Cardiac septum (tissue), 1 donor: ENCODE measurements at places on chromosomes 1 and 21. TPM values are rescaled to one million over a fixed set of nuclear protein-coding genes. Genes with fewer than 3 reads are reported as not detected.
A peak's percentile ranks its signal among the peaks of the same experiment; 100 is the strongest.

- no peak for DNase-seq
Measured at GRCh38 chr1:244971552-244972216, 107.3 kb upstream of the HNRNPU start.

DNA sequence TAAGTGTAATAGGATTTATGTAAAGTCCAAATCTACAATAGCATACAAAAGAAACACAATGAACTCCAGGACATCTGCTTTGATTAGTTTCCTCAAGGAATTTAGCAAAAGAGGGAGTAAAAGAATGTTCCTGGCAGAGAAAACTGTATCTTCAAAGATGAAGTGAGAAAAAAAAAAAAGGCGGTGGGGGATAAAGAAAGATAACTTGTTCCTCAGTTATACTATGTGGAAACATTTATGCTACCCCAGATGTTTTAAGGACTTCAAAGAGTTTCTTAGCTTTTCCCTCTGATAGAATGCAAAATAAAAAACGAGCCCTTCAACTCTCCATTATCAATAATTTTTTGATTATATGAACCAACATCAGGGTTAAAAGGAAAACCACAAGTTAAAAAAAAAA, 908.9 kb upstream of the ADGRL2 start:
- no peak for DNase-seq

Gene LRRC38
- total RNA-seq = 0.73 TPM

GRCh38 chr1:27436204-27437159, 44.1 kb downstream of the GPR3 start:
- DNase-seq = no peak

Gene STK40
- 75.5 TPM for total RNA-seq

- DNase-seq = no peak
Measured at GRCh38 chr1:34131396-34132160, 33.5 kb downstream of the CSMD2 start.

GRCh38 chr1:214861615-214862014, 220.9 kb upstream of the KCNK2 start:
- DNase-seq = no peak

Gene OR2L3
- total RNA-seq = not detected

DNA sequence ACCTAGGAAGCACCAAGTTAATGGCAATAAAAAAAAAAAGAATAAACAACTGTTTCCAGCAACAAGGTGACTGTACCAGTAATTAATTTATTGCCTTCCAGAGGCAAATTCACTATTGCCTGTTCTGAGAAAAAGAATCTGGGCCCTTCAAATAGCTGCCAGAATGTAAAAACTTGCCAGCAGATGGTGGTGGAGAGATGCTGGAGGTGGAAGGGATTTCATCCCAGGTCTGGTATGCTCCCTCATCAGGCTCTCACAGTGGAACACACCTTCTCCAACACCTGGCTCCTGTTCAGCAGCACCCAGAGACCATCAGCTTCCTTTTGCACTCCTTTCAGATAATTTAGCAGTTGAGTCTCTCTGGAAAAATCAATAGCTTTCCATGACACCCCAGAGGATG, 792.9 kb upstream of the ADAMTS5 start:
- DNase-seq = no peak

DNA sequence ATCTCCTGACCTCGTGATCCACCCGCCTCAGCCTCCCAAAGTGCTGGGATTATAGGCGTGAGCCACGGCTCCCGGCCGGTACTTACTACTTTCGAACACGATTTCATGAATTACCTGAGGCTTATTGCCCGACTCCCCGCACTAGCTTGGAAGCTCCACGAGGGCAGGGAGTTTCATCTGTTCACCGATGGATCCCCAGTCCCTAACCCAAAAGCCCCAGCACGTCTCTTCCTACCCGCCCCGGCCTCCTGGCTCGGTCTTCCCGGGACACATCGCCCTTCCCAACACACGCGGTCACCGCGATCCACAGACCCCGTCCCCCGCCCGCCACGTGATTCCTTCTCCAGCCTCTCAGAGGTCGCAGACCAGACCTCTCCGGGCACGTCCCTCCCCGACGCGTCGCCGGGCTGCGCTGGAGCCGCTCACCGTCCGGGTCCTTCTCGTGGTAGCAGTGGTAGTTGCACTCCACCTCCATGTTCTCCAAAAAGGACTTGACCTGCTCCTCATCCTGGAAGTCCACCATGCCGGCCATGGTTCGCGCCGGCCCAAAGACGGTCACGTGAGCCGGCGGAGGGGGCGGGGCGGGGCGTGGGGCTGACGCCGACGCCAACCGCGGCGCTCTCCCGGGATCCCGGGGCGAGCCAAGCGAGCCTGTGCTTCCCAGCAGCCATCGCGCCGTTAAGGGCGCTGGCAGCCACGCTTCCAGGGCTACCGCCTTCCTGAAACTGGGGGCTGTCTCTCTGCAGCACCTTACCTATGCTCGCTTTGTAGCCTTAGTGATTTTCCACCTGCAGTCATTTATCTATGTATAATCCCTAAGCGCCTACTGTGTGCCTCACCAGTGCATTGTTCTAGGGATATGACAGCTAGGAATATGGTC, at the start of gene COA7:
Gene COA7 (minus strand): TSS at position 553 of the 880 bp plus-strand sequence. CDS start 21 bp downstream, at position 532.
- DNase-seq = peak; percentile 94

DNA sequence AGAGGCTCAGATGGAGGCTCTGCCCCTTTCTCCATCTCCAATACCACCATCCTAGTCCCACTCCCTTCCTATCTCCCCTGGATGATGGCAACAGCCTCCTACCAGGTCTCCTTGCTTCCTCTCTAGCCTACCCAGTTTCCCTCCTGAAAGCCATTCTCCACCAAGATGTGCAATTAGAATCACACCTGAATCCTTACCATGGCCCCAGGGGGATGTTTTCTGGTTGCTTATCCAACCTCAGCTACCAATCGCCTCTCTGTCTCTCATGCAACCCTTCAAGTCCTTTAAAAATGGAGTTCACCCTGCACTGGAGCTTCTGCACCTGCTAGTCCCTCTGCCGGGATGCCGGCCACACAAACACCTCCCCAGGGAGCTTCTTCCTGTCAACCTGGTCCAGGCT, 2.9 kb downstream of the RCAN1 start:
- DNase-seq = no peak

Gene LCE2B
- not detected for total RNA-seq

DNA sequence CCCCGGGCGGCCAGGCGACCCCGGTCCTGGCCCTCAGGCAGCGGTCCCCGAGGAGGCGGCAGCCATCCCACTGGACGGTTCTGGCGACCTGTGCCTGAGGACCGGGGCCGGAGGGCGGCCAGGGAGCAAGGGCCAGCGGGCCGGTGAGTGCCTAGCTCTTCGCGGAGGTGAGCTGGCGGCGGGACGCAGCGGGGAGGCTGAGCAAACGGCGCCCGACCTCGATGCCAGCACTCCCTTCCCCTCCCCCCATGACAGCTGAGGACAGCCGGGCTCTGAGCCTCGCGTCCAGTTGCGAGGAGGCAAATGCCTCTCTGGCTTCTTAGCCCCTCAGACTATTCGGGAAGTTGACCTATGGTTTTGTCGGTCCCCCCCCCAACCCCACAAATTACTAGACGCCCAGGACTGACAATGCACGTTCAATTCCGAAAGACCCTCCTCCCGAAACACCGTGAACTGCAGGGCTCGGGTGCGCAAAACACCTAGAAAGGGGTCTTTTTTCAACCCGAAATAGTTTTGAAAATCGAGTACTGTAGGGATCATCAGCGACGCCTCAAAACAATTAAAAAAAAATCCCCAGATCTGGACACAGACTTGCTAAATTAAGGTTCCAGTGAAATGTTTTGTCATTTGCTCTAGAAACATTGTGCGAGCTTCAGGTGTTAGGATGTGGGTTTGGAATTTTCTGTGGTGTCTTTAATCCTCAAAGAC, 8.3 kb downstream of the CDKN2C start:
- DNase-seq = peak; percentile 87

Gene RC3H1
- 24.7 TPM for total RNA-seq

DNA sequence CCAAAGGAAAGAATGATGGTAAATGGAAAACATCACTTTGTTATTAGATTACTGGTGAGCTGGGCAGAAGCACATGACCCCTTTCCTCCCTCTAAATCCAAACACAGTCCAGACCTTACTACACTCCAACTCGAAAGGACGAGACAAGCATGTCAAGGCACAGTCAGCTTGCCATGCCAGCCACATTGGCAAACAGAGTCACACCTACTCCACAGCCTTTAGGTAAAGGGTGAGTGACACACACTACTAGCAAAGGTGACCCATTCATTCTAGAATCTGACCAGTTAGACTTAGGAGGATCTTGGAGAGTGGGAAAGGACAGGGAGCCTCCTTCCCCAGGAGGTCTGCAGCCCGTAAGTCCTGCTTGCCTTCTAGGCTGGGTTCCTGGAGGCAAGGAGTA, 3.0 kb downstream of the SLC44A3 start:
- DNase-seq = no peak

GRCh38 chr1:234322979-234323378, 50.3 kb upstream of the COA6 start:
- peak; percentile 77 for DNase-seq

GRCh38 chr21:16421007-16421406, 691.2 kb downstream of the USP25 start:
- DNase-seq = no peak

GRCh38 chr1:86015375-86015774, 141.2 kb downstream of the COL24A1 start:
- DNase-seq = no peak

Gene ENO1
- 166 TPM for total RNA-seq

GRCh38 chr1:16617778-16618580, 4.6 kb upstream of the NBPF1 start:
- no peak for DNase-seq

DNA sequence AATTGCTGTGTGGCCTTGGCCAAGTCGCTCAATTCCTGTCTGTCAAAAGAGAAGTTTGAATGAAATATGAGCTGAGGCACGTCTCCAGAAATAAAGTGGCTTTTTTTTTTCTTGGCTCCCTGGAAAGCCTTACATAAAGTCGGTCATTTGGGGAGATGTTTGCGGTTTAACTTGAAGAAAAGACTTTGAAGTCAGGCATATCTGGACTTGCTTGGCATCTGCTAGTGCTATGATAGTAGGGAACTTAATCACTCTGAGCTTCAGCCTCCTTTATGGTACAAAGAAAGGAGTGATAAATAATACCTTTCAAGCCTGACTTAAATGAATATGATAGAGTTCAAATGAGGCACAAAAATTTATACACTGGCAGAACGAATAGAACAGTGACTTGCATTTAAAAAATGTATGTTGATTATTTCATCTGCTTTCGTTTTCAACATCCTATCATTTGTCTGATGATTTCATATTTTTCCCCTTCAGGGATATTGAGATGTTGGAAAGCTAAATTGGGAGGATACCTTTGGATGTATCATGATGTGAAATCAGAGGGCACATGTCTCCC, 60.2 kb downstream of the FASLG start:
- DNase-seq = no peak

Gene PLEKHA6
- total RNA-seq = 27.9 TPM

GRCh38 chr1:161070761-161071160, 1.1 kb upstream of the ARHGAP30 start:
- DNase-seq = no peak

GRCh38 chr1:199208847-199209246, 570.0 kb downstream of the PTPRC start:
- DNase-seq = no peak

DNA sequence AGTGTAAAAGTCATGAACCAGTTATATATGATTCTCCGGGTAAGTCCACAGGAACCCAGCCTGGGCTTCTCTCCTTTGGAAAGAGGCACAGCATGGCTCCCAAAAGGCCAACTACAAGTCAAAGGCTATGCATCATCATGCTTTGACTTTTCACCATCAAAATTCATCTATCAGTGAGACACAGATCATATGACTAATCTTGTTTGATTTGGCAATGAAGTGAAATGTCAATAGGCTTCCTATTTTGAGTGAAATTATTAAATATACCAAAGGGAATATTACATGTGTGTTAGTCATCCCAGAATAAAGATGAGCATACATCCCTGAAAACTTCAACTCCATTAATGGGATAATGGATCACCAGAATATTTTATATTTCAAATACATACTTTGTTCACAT, 83.5 kb upstream of the ADGRL2 start:
- DNase-seq = no peak

DNA sequence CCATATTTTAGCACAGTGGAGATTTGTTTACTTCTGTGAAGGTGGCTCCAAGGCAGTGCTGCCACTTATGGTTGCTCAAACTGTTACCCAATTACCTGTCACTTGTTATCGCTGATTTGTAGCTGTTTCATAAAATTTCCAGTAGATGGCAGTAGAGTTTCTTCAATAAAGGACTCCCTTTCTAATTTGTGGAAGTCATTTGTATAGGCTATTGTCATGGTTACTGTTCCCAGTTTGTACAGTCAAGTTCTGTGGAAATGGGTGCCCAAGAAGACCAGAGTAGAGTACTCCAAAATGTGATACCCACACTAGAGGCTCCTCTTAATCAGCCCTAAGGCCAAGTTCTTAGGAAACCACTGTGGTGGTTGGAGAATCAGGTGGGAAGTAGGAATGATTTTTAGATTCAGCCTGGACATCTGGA, 186.1 kb downstream of the CLEC20A start:
- DNase-seq = no peak

- no peak for DNase-seq
Measured at GRCh38 chr1:41919131-41919530, 409 bp upstream of the HIVEP3 start.

DNA sequence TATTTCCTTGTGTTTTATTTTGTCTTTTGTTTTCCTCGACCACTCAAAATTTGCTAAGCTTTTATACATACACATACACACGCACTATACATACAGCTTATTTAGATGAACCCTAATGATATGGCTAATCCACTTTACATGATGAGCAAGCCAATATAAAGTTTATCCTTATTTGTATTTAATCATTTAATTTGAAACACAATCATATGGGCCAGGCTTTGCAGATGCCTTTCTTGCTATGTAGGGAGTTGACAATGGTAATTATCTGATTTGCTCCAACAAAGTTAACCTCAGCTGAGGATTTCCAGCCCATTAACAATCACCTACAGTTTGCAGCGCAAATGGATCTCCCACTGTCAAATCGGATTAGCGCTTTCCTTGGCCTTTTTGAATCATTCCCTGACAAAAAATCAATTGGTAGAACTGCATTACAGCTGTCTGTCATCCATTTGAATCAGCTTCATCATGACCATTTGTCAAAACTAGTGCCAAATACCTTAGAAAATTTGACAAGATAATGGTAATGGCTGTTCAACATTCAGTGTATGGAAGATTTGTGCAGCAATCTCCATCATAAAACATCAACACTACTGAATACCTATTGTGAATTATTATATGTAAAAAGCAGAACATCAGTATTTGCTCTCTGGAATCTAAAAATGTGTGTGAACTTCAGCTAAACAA, 352.6 kb downstream of the MRPL39 start:
- DNase-seq = no peak

DNA sequence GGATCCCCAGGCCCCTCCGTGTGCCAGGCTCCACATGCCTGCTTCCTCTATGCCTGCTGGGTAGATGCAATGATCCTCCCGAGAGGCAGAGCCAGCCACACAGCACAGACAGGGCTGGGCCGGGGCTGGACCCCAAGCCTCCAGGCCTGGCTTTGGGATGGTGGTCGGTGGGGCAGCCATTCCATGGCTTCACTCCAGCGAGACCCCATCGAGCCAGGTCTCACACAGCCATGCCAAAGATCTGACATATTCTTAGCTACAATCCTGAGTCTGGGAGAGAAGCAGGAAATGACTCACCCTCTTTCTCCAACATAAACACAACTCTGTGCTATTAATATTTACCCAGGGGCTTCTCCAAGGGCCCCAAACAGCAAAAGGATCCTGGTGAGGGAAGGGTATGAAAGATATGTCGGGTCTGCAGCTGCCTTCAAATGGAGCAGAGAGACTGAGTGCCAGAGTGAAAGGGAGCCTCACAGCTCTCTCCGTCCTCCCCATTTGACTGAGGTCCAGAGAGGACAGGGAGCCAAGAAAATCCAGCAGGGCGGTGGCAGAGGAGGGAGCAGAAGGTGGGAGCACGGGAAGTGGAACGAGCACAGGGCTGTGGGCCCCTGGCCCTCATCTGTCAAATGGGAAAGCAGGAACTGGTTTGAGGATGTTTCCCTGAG, 639.5 kb downstream of the MATN1 start:
- DNase-seq = no peak

Gene RNPEP
- 17.4 TPM for total RNA-seq
